Neural progenitor cell (in vitro differentiated cells): ENCODE measurements at places on chromosomes 4 and X. TPM values are rescaled to one million over a fixed set of nuclear protein-coding genes. Genes with fewer than 3 reads are reported as not detected.

- DNase-seq = no peak
Measured at GRCh38 chr4:57136281-57136680, 26.1 kb upstream of the IGFBP7 start.

DNA sequence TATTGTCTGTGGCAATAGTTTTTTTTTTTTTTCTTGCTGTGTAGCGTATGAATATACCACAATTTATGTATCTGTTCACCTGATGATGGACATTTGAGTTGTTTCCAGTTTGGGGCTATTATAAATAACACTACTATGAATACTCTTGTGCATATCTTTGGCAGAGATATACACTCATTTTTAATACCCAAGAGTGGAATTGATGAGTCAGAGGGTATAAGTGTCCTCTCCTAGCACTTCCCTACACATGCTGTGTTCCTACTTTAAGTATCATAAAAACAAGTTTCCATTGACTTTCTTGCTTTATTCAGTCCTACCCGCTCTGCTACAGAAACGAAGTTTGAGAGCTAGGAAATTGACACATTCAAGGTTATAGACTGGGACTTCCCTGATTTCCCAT lies 39.8 kb downstream of the XIAP start:
- no peak for DNase-seq

- DNase-seq = no peak
Measured at GRCh38 chr4:14087459-14087858, 459.9 kb upstream of the BOD1L1 start.

- DNase-seq = no peak
Measured at GRCh38 chr4:1407657-1408333, 1.6 kb upstream of the NKX1-1 start.

Gene RNF128
- total RNA-seq = 0.06 TPM in 1 of 2 replicates, not detected in the other

Gene EPHA5
- total RNA-seq = not detected in 2 replicates

Gene QRFPR
- 0.25 TPM in 1 of 2 replicates, not detected in the other for total RNA-seq

Gene SOX3
- total RNA-seq = 20.4 and 38.7 TPM in 2 replicates

DNA sequence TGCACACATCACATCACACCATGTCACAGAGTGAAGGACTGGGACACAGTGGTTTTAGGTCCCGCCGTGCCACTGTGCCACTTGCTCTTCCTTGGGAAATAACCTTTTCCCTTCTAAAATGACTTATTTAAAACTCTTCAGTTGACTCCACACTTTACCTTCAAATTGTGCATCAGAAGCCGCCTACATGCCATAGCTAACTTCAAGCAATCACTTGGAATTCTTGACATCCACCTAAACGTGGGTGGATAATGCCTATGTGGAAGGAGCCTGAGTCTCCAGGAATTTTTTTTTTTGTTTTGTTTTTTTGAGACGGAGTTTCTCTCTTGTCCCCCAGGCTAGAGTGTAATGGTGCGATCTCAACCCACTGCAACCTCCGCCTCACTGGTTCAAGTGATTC lies 777.4 kb upstream of the TENM3 start:
- no peak for DNase-seq

Gene CPE
- 43.6 and 47.4 TPM in 2 replicates for total RNA-seq

Gene CYBB
- total RNA-seq = 0.28 TPM in 1 of 2 replicates, not detected in the other

GRCh38 chr4:143345356-143345755 lies 8.7 kb downstream of the GAB1 start:
- no peak for DNase-seq

GRCh38 chrX:45164021-45164621 lies 36.6 kb downstream of the DIPK2B start:
- DNase-seq = no peak

- DNase-seq = no peak
Measured at GRCh38 chrX:100829730-100830129, 9.5 kb downstream of the CSTF2 start.

Gene NSUN7
- total RNA-seq = 29.1 and 37.4 TPM in 2 replicates

DNA sequence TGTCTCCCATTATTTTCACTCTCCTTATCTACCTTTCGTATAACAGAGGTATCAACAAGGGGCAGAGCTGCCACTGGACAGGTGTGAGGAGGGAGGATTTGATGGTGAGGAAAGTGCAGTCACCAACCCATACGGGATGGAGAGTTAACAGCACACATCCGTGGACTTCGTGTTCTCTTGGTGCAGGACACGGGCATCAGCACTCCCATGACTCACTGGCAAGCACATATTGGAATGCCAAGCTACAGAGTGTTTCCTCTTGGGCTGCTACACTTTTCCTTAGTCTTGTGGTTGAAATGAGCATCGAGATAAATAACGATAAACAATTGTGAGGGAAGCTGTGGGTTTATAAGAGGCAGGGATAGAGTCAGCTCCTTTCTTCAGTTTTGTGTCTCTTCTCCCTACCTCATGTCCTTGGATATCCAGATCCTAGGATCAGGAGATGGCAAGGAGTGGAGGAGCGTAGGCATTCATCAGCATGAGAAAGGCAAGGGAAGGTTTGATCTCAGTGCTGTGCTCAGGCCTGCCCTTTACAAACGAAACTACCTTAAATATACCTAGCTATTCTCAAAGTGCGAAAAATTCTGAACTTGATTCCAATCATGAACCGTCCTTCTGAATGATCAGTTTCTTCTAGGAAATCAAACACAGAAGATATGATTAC lies 96.3 kb downstream of the ZNF827 start:
- no peak for DNase-seq

Gene TMEM271
- not detected in 2 replicates for total RNA-seq

GRCh38 chr4:130403221-130403620 lies 1307.3 kb downstream of the C4orf33 start:
- DNase-seq = peak; percentile 7

- no peak for DNase-seq
Measured at GRCh38 chr4:111466811-111467604, 678.2 kb upstream of the FAM241A start.

GRCh38 chrX:77814210-77814609 lies 28.2 kb upstream of the ATRX start:
- no peak for DNase-seq

- DNase-seq = peak; percentile 78
Measured at GRCh38 chrX:74422576-74423288, 1.4 kb downstream of the SLC16A2 start.

GRCh38 chr4:10091531-10092181 lies 24.9 kb downstream of the WDR1 start:
- DNase-seq = no peak

- no peak for DNase-seq
Measured at GRCh38 chr4:35771571-35771970, 472.7 kb downstream of the ARAP2 start.

DNA sequence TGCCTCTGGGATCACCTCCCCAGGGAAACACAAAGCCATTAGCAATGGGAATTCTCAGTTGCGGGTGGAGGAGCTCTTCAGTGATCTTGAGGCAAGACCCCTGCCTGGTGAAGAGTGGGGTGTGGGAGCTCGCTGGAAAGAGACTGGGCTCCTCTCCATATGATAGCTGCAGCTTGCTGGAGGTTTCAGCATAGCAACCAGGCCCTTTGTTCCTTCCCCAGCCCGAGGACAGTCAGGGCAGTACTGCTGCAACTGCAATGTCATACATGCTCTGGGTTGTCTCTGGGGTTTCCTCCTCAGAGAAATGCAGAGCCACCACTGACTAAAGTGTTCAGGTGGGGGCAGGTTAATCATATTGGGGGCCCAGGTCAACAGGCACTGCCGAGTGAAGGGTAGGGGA lies 81.3 kb downstream of the ARHGAP24 start:
- DNase-seq = no peak

Gene ZRSR2
- total RNA-seq = 8.6 and 15.2 TPM in 2 replicates

- DNase-seq = no peak
Measured at GRCh38 chr4:111535792-111536191, 609.5 kb upstream of the FAM241A start.

DNA sequence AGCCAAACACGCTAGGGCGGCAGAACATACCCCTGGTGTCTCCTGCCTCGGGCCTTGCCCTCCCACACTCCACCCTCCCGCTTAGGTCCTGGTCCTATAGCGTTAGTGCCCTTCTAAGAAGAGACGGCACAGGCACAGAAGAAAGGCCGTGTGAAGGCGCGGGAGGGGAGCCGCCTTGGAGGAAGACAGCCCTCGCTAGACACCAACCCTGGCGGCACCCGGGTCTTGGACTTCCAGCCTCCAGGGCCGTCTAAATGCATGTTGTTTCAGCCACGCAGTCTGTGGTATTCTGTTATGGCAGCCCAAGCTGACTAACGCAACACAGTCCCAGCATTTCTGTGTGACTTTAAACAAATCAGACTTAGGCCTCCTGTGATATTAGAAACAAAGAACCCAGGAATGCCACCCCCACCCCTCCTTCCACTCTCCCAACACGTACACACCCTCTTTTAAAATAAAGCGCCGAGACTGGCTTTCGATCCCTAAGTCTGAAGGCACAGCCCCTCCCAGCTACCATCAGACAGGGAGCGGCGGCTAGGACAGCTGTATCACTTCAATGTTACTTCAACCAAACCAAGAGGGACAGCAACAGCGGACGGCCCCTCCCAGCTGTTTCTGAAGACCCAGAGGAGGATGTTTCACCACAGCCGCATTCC lies 128.0 kb downstream of the AFAP1 start:
- peak; percentile 61 for DNase-seq

DNA sequence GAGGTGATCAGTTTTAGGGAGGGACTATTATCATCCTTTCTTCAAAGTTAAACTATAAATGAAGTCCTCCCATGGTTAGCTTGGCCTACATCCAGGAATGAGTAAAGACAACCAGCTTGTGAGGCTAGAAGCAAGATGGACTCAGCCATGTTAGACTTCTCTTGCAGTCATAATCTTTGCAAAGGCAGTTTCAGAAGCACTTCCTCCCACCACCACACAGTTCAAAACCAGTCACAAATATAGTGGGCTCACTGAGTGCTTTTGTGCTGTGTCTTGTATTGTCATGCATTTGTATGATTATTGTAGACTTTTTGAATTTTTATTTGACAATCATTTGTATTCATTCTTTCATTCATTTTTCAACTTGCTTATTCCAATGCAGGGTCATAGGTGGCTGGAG lies 204.5 kb downstream of the ZNF674 start:
- DNase-seq = no peak

- DNase-seq = no peak
Measured at GRCh38 chr4:162352580-162353107, 188.8 kb upstream of the FSTL5 start.

Gene AFP
- 0.62 TPM in 1 of 2 replicates, not detected in the other for total RNA-seq

Gene EREG
- total RNA-seq = not detected in 2 replicates

Gene STARD8
- total RNA-seq = 0.82 and 2.3 TPM in 2 replicates

DNA sequence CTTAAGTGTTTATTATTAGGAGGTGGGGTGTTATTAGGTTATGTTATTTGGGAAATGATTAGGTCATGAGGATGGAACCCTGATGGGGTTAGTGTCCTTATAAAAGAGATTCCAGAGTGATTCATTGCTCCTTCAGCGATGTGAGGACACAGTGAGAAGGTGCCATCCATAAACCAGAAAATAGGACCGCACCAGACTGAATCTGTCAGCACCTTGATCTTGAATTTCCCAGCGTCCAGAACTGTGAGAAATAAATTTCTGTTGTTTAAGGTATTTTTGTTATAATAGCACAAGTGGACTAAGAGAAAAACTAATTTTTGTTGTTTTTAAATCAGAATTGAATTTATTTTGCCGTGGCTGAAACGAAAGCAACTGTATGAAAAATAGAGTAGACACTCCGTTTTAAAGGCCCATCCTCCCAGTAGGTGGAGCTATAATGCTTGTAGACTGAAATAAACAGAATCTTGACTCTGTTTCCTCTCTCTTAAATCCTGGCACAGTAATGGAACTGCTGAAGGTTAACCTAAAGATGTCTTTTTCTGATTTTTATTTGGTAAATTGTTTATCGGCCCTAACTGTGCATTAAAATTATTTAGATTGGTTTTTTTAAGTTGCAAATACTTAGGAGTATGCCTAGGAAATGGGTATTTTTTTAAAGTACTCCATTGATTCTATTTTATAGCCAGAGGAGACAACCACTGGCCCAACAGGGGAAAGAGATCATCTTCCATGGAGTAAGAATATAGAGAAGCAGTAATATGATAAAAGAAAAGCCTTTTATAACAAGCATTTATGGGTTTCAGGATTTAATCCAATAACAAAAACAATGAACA lies 133.2 kb upstream of the ADAMTS3 start:
- peak; percentile 76 for DNase-seq

DNA sequence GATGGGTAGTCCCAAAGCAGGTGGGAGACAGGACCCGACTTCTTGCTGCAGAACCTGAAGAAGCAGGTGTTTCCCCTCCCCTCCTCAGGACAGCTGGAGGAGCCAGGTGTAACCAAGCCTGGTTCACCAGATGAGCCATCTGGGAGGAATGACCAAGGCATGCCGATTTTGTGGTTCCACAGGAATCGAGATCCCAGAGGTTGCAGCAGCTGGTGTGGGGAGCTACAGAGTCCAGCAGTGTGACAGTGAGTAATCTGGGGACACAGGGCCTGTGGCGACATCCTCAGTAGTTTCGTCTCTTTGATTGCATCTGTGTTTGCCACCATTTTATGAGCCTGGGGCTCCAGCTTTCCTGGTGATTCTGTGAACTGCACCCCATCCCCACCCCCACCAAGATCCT lies 2.6 kb upstream of the NDP start:
- DNase-seq = no peak

DNA sequence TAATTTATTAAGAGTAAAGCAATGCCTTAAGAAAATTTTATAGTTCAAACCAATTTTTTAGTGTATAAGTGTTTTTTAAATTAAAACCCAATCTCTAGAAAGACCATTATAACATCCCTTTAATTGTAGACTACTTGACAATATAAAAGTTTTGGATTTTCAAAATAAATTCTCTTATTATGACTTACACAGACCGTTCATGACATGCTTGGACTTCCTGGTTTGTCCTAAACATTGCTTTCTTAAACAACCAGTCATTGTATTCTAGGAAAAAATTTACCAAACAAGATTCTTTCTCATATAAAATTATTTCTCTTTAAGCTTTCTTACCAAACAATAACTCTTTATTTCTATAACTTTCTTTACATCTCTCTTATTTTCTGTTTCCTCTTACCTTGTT lies 49.0 kb upstream of the CXorf51A start:
- DNase-seq = no peak

DNA sequence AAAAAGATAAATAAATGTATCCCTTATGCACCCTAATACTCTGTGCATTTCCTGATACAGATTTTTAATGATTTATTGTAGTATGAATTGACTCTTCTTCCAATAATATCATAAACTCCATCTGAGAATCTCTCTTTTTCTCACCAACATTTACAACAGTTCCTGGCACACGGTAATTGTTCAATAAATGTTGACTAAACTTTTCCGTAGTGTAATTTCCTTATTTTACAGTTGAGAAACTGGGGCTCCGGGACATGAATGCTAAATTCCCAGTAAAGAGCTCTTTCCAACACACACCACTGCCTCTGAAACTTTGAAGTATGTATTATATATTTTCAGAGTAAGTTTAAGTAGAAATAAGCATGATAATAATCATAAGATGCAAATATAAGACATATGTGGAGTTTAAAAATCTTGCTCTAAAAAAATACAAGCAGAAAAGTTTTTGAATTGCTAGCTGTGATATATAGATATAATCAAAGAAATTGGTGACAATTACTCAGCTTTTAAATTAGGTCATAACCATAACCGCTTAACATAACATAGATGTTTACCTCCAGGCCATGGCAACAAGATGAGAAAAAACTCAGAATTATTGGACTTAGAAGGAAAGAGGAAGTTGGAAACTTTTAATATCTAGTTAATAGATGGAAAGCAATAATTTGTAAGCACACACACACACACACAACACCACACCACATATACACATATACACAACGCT lies 28.2 kb upstream of the ANTXR2 start:
- no peak for DNase-seq
